LNCaP clone FGC (cell line): ENCODE measurements at places on chromosomes 2 and 18.

- no peak for DNase-seq
These were observed 8.8 kb downstream of the DHX57 start for GRCh38 chr2:38866773-38867443.

GRCh38 chr2:177020524-177021119, 192.0 kb upstream of the HNRNPA3 start:
- no peak for DNase-seq

DNA sequence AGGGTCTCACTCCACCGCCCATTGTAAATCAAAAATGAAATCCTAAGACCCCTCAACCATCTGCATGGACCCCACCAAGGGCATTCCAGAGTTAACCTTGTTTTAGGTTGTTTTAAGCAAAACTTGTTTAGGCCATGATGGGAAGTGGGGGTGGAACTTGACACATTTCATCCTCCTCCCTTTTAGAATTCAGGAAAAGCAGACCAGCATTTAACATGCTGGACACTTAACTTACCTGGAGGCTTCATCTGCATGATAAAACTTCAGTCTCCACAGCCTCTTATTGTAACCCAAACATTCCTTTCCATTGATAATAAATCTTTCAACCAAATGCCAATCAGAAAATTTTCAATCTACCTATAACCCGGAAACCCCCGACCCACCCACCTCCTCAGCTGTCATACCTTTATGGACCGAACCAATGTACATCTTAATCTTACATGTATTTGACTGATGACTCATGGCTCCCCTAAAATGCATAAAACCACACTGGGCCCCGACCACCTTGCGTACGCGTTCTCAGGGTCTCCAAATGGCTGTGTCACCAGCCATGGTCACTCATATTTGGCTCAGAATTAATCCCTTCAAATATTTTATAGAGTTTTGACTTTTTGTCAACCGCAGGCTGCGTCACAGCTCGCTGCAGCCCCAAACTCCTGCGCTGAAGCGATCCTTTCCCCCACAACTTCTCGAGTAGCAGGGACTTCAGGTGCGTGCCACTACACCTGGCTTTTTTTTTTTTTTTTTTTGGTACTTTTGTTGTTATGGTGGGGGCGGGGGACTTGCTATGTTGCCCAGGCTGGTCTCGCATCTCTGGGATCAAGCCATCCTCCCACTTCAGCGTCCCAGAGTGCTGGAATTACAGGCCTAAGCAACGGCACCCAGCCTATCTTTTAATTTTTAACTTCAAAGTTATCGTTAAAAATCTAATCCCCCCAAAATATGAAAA, 917 bp downstream of the MPPE1 start:
- no peak for DNase-seq

DNA sequence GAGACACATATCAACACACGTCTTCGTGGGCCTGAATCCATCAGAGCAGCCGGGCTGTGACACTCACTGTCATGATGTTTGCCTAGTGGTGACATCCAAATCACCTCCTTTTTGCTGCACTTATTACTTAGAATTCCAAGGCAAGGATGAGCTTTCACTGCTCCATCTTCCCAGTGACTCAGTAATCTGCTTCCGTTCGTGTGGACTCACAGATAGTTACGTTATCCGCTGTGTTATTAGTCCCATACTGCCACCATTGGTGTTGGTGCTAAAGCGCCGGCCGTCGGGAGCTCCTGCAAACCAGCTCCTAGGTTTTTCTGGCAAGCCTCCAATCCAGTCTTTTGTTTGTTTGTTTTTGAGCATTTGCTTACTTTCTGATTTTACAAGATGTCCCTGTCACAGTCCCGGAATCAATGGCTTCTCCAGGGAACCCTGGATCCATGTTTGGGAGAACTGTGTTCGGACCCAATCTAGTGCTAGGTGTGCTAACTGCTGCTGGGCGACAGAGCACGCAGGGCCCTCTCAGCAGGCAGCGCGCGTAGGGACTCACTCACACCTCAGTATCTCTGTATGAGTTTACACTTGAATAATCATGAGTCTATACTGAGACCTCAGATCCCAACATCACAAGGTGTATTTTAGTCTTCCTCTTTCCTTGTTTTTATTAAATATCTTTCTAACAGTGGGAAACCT, 42.6 kb downstream of the HDAC4 start:
- DNase-seq = peak; percentile 83

DNA sequence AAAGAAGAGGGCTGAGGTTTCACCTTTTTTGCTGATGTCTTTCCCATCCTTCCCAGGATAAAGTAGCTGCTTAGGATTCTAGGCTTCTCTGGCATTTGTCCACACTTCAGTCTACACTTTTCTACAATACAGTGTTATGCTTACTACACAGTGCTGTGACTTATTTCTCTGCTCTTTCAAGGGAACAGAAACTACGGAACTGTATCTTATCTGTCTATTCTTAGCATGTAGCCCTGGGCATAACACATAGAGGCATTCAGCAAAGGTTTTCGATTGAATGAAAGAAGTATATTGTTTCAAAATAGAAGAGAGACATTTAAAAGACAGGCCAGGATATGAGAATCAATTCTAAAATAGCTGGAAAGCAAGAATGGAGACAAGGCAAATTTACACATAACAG, 110.9 kb downstream of the ARHGEF33 start:
- no peak for DNase-seq

- no peak for DNase-seq
These were observed 61.6 kb upstream of the SNTG2 start for GRCh38 chr2:888906-889566.

DNA sequence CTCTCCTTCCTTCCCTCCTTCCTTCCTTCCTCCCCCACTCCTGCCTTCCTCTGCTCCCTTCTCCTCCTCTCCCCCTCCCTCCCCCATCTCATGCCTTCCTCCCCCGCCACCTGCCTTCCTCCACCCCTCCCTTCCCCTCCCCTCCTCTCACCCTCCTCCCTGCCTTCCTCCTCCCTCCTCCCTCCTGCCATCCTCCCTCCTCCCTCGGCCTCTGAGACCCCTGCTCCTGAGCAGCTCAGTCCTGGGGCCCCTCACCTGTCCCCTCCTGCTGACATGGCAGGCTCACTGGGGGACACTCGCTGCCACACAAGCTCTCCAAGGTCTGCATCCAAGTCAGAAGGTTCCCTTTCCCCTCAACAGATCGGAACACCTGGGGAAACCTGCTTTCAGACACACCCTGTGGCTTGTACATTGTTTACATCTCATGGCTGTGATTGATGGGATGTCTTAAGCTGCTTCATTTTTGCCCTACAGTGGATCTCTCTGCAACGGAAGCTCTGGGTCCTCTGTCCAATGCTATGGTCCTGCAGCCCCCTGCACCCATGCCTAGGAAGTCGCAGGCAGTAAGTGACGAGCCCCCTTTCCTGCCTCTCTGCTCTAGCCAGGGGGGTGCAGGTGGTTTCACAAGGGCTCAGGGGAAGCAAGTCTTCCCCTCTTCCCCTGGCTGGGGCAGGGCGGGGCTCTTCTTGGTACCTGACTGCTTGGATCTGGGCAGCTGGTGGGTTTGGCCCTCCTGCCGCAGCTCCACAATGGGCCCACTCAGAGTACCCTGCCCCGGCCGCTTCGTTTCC, 22.9 kb downstream of the ITGB1BP1 start:
- DNase-seq = no peak

DNA sequence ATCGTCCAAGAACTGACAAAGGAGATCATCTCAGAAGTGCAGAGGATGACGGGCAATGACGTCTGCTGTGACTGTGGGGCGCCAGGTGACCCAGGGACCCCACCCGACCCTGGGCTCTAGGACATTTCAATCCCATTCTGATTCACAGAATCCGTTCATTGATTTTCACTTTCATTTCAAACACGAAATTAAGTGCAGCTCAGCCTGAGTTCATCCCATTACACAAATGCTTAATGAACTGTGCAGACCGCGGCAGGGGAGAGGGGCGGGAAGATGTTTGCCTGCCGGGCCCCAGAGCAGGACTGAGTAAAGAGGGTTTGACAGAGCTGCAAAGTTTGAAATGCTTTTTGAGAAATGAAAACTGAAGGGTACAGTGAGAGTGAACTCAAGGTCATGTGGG, 67.1 kb downstream of the ITGB1BP1 start:
- DNase-seq = no peak

GRCh38 chr2:185433824-185434223, 304.8 kb upstream of the FSIP2 start:
- DNase-seq = no peak

- DNase-seq = no peak
These were observed 14.0 kb upstream of the INHBB start for GRCh38 chr2:120331903-120332302.

DNA sequence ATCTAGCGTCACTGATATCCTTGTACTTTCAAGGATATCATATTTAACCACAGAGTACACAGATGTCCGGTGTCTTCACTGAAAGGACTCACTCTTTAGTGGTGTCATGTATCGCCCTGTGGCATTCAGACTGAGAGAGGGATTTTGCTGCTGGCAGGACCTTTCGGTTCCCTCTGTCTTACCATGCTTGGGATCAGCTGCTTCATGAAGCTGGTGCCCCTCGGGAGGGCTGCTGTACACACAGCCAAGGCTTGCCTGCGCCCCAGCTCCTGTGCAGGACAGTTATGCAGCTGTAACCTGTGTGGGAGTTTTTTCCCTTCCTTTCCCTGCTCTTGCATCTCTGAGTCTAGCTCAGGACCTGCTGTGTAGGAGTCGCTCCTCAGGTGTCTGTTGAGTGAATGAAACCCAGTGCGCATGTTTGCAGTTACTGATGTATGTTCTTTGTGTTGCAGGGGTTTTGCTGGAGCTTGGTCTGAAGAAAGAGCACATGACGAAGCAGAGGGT, 64.4 kb downstream of the GREB1 start:
- no peak for DNase-seq
